Left renal pelvis (tissue), 4 donors: ENCODE measurements at places on chromosomes 2 and 18.

- no peak for DNase-seq
These were observed 35.8 kb downstream of the ST3GAL5 start for GRCh38 chr2:85852937-85853498.

GRCh38 chr2:240997856-240998705 lies at the start of gene SNED1:
TSS of gene SNED1 (plus strand) at chr2:240998618. CDS start at chr2:240998838, 220 bp downstream.
- DNase-seq: peak; percentile 73

DNA sequence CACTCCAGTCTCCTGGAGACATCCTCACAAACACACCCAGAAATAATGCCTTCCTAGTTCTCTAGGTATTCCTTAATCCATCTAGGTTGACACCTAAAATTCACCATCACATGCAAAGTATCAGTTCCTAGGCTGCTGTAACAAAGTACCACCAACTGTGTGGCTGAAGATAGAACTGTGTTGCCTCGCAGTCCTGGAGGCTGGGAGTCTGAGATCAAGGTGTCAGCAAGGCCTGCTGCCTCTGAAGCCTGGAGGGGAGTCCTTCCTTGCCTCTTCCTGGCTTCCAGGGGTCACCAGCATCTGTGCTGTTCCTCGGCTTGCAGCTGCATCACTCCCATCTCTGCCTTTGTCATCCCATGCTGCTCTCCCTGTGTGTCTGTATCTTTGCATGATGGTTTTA lies 36.3 kb upstream of the TMEM131 start:
- no peak for DNase-seq

- no peak for DNase-seq
These were observed 585.9 kb downstream of the IRS1 start for GRCh38 chr2:226213717-226214116.

GRCh38 chr2:69692424-69692823 lies 48.9 kb upstream of the AAK1 start:
- DNase-seq: no peak

- no peak for DNase-seq
These were observed 478.3 kb downstream of the FBXO15 start for GRCh38 chr18:73669297-73669696.

DNA sequence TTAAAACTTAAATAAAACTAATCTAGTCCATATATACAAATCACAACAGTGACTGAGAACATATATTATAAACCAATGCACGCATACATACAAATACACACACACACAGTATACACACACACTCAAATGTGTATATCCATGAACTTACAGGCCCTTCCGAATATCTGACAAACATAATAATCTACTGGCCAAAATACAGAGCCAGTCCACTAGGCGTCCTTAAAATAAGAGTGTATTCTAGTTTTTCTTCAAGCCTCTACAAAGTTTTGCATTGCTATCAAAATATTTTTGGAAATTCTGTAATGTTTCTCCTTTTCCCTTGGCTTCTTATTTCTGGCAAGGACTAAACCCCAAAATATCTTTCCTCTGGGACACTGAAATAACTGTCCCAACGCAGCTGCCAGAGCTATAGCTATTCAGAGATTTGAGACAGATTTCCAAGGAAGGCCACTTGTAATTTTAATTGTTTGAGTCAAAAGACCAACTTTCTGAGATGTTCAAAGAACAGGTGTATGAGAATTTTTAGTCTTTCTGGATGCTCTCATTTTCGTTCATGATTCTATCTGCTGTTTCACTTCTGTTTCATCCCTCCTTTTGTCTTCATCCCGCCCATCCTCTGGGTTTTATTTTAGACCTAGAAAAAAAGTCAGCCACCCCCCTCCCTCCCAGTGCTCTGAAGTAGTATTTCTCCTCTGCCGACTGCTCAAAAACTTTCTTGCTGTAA lies 24.1 kb upstream of the SP3 start:
- DNase-seq: no peak

DNA sequence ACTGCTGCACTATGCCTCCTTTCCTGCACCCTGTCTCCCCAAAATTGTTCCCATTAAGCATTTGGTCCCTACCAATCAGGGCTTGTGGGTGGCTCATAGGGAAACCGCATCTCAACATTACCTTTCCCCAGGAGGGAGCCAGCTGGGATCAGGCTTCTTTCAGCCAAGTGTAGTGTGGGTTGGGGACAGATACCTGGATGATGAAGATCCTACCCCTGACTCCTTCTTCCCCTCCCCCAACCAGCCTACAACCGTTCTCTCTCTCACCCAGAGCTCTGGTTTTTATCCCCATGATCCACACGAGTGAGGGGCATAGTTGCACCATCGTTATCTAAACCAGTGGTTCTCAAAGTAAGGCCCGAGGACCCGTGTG lies 40.0 kb downstream of the ACOXL start:
- DNase-seq: no peak

GRCh38 chr2:189492451-189492850 lies 51.2 kb downstream of the WDR75 start:
- DNase-seq: no peak

- no peak for DNase-seq
These were observed 35.5 kb downstream of the ITGA6 start for GRCh38 chr2:172462849-172463381.

GRCh38 chr2:157442636-157443035 lies 1.3 kb downstream of the CYTIP start:
- no peak for DNase-seq

- no peak for DNase-seq
These were observed 18.8 kb downstream of the TM4SF20 start for GRCh38 chr2:227360351-227360750.

GRCh38 chr2:232979871-232980461 lies 33.1 kb downstream of the NGEF start:
- DNase-seq: no peak

GRCh38 chr18:29078273-29078672 lies 901.3 kb upstream of the CDH2 start:
- no peak for DNase-seq
